ENCODE measurements at places on chromosomes 3 and 15.

DNA sequence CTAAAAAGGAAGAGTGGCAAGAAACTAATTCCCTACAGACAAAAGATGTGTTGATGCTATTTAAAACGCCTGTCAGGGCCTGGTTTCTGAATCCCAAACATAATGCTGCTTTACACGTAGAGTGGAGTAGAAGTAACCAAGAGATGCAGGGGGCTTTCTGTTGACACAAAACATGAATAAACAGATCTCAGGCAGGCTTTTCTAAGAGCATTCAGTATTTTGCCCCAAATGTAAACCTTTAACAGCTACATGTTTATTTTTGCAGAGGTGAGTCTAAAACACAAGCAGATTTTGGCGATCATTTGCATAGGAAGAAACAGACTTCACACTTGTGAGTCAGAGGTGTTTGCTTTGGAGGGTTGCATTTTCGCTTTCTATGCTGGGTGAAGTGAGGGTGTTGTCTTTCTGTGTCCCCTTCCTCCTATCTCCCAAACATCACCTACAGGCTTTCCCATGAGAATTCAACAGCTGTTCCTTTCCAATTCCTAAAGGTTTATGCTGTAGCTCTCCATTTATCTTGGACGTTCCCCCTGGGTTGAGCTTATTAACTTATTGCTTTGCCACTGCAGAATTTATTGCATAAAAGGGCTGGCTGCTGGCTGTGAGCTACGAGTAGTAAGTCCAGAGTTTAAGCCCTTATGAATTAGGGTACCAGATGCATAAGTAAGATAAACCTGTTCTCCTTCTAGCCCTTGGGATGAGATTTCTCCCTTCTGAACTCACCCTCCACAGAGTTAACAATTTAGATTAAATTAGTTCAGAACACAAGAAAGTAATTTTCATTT is 156.7 kb downstream of the DIPK2A start:
- DNase-seq, result no peak

DNA sequence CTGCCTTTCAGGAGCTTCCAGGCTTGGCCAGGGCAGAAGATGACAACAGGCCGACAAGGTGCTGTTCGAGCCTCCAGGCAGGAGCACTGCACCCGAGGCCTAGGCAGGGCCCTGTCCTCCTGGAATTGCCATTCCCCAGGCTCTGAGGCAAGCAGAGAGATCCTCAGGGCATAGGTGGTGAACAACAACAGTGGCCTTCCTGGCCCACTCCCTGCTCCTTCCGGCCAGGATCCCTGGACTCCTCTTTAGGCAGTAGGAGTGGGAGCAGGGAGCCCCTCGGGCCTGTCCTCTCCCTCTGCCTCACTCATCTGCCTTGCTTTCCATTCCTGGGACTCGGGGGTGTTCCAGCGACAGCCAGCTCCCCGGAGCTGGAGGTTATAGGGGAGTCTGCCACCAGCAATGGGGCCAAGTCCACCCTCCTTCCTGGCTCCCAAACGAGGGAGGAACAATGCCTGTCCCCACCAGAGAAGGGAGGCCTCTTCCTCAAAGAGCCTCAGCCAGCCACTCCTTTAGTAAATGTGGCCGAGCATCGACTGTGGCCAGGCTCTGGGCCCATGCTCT is 135.0 kb downstream of the NUP210 start:
- DNase-seq, result no peak

DNA sequence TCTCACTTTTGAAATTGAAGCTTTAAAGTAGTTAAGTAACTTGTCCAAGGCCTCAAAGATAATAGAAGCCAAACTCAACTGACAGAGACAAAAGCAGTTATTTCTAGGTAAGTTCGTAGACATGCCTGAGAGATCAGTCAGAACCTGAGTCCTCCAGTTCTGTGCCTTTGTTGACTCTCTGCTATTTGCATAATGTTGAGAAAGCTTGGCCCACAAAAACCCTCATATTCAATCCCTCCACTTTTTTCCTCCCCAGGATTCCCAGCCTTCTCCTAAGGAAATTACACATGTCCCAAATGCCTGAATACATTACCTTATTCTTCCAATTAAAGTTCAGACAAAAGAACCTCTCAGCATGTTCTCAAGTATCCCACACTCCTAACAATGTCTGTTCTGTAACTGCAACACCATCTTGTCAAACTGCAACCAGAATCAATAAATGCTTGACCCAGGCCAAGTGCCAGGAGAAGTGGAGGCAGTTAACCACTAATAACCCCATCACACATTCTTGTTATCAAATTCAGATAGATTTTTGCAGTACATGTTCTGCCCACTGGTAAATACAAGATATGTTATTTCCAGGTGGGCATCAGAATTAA is 217.8 kb downstream of the LRRC3B start:
- no peak for DNase-seq

DNA sequence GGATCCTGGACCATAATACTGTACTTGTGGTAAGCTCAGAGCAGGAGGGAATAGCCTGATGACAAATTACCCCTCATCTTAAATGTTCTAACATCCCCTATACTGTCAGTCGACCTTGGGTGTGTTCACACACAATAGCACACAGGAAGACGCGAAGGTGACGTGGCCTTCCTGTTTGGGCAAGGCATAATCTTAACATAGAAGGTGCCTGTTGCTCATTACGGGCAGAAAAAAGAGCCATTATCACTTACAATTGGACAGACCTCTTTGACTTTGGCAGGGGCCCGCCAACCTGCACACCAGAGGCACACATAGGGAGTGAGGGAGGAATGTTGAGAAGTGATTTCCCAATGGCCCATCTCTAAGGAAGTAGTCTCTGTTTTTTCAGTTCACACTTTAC is 144.2 kb downstream of the ANO10 start:
- DNase-seq, result no peak

DNA sequence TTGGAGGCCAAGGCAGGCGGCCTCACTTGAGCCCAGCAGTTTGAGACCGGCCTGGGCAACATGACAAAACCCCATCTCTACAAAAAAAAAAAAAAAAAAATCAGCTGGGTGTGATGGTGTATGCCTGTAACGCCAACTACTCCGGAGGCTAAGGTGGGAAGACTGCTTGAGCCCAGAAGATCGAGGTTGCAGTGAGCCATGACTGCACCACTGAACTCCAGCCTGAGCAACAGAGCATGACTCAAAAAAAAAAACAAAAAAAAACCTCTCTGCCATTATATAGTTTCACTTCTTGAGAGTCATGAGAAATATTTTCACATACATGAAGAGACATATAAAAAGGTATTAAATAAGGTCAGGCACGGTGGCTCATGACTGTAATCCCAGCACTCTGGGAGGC is 45.9 kb upstream of the CP start:
- DNase-seq, result peak; percentile 17

DNA sequence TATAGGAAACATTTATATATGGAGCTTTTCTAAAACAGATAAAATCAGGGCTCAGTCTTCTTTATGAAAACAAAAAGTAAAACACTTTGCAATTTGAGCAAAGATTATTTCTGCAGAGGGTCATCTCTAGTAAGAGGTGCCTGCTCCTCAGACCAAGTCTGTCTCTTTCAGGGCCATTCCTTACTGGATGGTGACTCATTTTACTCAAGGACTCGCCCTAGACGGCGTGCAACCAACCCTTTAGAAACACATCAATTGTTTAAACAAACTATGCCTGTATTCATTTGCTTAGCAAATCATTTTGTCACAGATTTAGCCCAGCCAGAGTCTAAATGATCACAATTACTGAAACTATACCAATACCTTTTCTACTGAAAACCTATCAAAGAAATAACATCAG is 242.8 kb upstream of the ICE2 start:
- no peak for DNase-seq

GRCh38 chr3:138140940-138141339 is 8.8 kb upstream of the A4GNT start:
- DNase-seq, result no peak

GRCh38 chr3:124407260-124407659 is 323.0 kb upstream of the UMPS start:
- no peak for DNase-seq

DNA sequence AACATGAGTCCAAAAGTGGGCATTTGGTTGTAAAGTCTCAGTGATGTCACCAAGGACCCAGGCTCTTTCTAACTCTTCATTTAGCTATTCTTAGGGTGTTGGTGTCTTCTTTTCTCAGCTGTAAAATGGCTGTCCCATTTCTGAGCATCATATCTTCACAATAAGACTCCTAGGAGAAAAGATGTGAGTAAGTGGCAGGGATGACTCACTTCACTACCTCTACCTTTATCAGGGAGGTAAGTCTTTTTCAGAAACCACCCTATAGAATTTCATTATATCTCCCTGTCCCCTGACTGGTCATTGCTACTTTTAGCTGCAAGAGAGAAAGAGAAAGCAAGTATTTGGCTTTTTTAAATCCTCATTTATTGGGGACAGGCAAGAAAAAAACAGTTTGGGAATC is 300.2 kb upstream of the RBMS3 start:
- DNase-seq, result no peak

- DNase-seq, result no peak
Observed at GRCh38 chr15:26661748-26662147, 111.1 kb downstream of the GABRB3 start.

DNA sequence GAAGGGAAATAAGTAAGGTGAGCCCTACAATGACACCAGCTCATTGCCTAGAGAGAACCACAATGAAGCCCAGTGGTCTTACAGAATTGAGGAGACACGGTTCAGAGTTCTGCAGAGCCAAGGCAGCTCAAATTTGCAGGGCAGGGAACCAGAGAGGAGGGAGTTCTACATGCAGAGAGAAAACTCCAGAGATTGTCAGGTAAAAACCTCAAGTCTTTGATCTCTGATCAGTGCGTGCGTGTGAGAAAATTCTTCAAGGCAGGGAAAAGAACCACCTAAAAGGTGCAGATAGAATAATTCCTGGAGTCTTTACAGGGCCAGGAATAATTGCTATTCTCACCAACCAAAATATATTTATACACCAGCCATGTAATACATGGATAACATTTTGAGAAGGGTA is 88.0 kb upstream of the SNRK start:
- DNase-seq, result no peak

GRCh38 chr3:46284981-46285683 is 42.9 kb downstream of the CCR3 start:
- no peak for DNase-seq

- DNase-seq, result no peak
Observed at GRCh38 chr3:40975711-40976121, 223.6 kb upstream of the CTNNB1 start.

GRCh38 chr15:31387479-31388118 is 61.0 kb downstream of the KLF13 start:
- DNase-seq, result no peak

DNA sequence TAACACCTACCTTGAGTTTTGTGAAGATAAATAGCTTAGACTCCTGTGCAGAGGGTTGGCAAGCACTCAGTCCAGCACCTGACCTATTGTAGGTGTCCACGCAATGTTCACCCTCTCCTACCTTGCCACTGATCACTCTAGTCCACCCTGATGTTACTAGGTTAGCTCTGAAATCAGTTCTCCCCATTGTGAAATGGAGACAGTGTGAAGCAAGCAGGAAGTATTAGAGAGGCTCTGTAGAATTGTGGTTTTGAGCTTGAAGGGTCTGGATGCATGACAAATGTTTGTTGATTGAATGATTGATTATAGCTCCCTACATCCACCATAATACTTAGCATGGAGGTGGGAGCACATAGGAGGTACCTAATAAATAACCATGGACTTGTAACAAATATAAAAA is 199.7 kb downstream of the RPLP1 start:
- DNase-seq, result no peak

DNA sequence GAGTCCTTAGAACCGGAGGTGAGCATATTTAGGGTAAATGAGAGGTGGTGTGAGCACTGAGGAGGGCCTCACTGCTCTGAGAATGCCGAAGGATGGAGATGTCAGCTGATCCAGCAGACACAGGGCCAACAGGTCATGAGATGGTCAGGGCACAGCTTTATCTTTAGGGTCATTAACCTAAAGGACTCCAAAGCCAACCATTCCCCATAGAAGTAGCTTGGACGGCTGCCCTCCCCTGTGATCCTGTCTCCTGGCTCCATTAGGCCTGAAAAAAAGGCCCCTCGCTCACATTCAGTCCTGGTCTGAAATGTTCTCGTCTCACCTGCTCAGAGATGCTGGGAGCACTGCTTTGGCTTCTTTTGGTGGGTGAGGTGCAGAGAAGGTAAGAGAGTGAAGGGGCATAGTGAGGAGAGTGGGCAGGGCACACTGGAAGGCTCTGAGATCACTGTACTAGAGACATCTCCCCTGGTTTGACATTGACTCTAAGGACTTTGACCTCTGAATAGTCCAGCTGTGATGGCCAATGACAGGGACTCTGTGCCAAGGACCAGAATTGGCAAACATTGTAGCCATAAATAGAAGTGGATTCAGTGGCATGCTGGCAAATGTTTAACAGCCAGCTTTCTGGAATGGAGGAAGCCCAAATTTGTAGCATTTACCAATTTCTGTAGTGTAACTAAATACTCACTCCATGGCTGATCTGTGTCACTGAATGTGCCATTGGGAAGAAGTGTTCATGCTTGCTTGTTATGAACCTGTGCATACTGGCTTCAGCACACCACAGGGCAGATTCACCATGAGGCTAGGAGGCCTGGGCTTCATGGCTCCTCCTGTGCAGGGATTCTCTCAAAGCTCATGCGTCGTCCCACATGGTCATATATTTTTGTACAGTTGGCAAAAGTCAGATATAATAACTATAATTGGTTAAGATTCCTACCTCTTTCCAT is 76.2 kb upstream of the MRPS22 start:
- DNase-seq, result no peak

DNA sequence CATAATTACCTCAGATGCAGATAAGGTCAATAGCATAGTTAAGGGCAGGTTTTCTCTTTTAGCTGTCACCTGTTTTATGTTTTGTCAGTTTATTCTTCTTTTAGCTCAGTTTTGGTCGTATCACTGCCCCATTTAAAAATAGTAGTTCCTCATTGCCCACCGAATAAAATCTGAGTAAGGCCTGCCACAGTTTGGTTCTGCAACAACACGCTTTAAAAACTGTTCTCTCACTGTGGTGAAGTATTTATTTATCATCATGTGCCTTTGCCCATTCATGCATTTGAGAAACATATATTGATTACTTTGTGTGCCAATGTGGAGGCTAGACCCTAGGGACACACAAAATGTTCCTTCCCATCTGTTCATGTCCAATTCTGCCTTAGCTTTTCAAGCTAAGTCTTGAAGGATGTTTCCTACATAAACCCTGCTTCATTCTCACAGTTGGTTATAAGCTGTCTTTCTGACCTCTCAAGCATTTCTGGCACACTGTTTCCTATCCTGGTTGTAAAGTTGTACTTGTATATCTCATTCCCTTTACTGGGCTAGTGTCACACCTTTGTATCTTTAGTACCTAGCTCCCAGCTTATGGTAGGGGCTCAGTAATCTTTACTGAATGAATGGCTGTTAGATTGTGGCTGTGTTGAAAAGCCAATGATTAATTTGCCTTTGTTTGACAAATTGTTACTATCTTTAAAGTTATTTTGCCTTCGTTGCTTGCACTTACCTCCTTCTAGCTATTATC is 23.9 kb downstream of the AKAP13 start:
- peak; percentile 25 for DNase-seq

Data from inflammatory macrophage treated with lipopolysaccharide for 4 hours (primary cell).